ENCODE measurements at places on chromosomes 2 and 18.

DNA sequence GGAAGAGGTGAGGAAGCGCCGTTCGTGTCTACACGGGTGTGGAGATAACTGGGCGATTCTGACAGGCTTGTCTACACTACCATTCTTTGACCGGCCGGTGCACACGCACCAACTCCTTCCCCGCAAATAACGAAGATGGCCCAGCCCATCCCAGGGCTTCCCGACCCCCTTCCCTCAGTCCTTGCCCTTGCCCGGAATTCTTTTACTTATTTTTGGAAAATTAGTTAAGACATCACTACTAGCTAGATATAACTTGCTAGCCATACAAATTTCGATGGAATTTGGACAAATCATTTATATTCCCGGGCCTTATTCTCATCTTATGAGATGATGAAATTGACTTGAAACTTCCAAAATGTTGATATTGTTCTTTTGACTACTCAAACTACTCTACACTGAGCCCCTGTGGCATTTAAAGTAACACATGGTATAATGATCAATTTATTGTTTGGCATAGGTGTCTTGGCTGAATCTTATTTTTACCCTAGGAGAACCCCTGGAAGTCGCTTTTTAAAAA is 1.3 kb downstream of the ERICH2 start:
- DNase-seq = no peak

DNA sequence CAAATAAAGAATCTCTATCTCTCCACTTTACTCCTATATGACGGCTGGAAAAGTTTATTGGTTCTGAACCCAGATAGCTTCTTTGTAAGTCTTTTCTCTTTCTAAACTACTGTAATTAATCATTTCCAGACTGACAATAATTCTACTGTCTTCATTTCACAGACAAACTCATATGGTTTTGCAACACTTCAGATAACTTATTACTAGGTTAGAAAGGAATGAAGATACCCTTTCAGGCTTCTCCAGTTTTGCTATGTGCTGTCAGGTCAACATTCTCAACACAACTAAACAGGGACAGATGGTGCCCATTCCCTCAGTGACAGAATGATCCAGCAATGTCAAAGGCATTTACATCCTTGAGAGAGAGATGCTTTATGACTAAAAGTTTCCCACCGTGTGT is 198.5 kb upstream of the ITGA4 start:
- no peak for DNase-seq

DNA sequence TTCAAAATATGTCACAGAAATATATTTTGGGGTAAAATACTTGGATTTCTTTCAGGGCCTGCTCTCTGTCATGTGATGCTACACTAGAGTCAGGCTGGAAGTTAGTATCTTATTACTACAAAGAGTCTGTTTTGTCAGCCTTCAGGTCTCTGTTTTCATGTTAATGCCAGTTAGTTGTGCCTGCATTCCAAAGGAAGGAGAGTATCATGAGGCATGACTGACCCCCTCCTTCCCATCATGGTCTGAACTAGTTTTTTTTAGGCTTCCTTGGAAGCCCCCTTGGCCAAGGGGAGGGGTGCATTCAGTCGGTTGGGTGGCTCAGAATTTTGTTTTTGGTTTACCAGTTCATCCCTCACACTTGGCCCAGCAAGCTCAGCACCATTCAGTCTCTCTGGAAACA is 318.0 kb downstream of the ALK start:
- no peak for DNase-seq

DNA sequence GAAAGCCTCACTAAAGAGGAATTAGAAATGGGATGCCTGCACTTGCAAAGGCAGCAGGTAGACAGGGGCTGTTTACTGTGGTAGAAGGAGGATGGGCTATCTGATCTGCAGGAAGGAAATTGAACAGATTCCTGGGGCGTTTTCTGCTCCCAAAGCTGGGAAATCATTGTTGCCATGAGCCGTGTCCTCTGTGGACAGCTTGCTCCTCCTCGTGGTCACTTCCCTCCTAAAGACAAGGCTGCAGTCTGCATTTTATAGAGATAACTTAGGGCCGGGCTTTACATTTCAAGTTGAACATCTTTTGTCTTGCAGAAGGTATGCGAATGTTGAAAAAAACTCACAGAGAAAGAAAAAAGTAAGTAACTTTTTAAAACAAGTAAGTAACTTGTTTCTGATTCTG is 50.9 kb downstream of the DCDC2C start:
- no peak for DNase-seq

DNA sequence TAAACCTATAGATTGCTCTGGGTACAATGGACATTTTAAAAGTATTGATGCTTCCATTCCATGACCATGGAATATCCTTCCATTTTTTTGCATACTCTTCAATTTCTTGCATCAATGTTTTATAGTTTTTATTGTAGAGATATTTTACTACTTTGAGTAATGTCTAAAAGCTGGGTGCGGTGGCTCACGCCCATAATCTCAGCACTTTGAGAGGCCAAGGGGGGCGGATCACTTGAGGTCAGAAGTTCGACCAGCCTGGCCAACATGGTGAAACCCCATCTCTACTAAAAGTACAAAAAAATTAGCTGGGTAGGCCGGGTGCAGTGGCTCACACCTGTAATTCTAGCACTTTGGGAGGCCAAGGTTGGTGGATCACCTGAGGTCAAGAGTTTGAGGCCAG is 88.5 kb downstream of the TLK1 start:
- no peak for DNase-seq

GRCh38 chr18:55694291-55694690 is 106.3 kb upstream of the TCF4 start:
- no peak for DNase-seq

GRCh38 chr2:20983844-20984243 is 60.0 kb downstream of the APOB start:
- DNase-seq = no peak

GRCh38 chr2:135998879-135999278 is 13.5 kb upstream of the DARS1 start:
- DNase-seq = no peak

DNA sequence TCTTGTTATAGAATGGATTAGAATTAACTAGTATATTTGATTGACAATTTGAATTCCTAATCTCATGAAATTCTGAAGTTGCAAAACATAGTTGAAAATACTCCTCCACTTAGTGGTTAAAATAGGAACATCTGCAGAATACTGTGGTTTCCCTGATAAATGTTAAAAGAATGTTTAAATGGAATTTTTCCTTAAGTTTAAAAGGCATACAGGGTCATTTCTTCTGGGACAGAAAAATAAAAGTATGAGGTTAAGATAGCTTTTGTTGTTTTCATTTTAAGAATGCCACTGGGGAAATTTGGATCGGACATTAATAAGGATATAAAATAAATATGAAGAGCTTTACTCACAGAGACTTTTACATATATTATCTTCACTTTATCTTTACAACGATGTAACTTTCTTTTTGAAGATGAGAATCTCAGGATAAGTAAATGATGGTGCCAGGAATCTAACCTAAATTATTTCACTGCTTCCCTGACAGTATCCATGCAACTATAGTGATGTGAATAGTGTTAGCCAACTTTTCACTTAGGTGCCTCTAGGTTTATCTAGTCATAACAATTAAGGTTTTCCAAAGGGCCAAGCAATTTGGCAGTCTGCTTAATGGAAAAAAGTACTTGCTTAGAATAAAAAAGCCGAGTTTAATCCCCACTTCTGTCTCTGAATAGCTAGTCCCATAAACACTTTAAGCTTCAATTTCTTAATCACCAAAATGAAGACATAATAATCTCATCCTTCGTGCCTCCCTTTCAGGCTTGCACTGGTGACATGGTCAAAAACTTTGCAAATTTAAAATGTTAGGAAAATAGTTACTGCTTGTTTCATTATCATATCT is 151.8 kb upstream of the STK17B start:
- DNase-seq = no peak

DNA sequence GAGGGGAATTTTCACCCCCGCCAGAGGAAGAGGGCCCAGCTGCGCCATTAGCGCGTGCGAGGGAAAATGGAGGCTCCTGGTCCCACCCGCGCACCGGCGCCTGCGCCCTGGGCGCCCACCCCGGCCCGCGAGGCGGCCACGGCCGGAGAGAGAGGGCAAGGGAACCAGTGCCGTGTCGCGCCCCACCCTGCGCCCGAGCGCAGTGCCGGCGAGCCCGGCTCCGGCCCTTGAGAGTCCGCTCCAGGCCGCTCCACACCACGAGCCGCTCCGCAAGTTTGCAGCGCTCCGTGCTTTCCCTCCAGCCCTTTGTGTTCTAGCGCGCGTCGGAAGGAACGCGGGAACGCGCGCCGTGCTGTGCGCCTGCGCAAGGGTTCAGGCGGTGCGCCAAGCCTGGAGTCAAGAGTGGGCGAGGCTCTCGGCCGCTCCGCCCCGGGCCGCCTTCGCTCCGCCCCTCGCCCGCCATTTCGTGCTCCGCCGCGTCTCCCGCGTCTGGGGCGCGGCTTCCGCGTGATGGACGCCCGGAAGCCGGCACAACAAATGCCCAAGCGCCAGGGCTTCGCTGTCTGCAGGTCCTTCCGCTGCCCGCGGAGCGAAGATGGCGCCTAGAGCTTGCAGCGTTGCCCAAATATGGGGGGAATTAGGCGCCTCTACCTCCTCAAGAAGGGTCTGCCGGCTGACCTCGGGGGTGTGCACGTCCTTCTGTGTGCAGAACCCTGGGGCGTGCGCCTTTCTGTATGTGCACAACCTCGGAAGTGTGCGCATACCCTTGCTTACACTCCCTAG is 46.1 kb upstream of the PTMA start:
- DNase-seq = peak; percentile 81

DNA sequence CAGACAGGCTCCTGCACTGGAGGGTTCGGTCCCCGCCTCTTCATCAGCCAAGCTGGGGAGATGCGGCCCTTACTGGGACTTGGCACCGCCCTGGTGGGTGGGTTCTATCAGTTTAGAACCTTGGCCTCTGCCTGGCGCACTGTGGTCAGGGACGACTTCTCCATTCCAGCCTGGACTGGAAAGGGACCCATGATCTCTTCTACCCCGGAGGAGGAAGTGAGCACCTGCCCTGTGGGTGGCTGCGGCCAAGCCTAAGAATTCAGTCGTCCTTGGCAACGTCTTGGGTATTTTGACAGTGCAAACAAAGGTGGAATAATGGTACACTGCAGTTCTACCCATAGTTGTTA is 106.9 kb upstream of the CD302 start:
- DNase-seq = no peak

DNA sequence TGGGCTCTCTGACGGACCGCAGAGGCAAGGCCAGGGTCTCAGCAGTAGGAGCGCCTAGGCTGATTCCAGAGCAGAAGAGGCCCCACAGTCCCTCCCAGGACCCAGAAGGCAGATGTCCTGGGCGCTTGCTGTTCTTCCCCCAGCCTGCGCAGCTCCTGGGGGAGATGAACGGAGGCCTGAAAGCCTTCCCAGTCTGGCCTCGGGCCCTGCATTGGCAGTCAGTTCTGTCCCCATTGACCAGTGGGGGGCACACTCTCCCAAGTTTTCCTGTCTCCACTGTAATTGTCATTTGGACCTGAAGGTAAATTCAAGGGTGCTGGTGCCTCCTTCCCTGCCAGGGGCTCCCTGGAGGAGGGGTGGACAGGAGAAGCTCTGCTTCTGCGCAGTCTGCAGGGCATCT is 345.7 kb downstream of the CYP26B1 start:
- peak; percentile 22 for DNase-seq

DNA sequence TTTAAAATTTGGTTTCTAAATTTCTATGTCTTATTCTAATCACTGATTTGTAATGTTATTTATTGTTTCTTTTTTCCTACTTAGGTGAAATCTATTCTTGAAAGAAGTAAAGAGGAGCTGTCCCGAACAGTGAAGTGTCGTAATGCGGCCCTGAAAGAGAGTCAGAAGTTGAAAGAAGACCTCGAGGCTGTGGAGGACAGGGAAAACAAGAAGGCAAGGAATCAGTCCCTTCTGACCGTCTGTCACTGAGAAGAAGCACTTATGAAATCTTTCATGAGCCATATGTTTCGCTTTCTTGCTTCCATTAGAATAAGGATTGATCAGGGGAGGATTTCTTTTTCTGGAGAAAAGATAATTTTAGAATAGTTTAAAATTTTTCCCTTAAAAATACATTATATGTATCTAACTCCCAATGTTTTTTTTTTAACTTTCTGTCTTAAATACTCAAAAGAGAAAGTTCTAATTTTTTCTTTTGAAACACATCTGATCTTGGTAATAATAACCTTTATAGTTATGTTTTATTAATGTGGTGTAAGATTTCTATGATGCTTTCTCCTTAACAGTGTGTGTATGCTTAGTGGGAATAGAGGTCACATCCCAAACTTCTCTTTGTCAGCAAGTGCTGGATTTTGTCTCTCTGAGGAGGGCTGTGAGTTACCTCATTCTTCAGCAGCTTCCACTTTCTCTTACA is 79.0 kb downstream of the CCDC150 start:
- DNase-seq = no peak

DNA sequence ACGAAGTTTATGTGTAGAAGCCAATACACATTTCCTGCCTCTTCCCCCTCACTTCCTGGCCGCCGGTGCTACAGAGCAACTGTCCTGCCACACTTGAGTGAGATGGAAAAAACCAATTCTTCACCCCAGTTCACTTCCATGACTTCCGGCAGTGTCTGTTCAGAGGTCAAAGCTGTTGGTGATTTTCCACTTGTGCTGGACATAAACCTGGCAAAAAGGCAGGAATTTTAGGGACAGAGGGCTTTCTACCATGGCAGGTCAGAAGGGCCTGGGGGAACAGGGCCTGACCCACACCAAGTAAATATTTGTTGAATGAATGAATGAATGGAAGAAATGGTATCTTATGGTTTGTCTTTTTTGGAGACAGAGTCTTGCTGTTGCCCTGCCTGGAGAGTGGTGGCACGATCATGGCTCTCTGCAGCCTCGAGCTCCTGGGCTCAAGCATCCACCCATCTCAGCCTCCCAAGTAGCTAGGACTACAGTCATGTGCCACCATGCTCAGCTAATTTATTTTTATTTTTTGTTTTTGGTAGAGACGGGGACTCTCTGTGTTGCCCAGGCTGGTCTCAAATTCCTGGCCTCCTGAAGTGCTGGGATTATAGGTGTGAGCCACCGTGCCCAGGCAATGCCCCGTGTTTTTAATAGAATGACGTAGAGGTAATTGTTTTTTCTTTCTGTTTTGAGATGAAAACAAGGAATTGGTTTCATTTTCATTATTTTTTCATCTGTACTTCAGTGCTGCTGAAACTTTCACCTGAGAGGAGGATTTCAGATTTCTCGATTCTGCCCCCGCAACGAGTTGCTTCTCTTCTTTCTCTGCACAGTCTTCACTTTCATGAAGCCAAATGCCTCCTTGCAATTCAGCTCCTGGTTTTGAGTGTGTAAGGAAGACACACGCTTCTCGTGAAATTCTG is 48.0 kb upstream of the LPIN2 start:
- no peak for DNase-seq

GRCh38 chr18:36867056-36867455 is 38.1 kb downstream of the KIAA1328 start:
- DNase-seq = no peak
